ENCODE measurements at places on chromosomes 2 and 18.

DNA sequence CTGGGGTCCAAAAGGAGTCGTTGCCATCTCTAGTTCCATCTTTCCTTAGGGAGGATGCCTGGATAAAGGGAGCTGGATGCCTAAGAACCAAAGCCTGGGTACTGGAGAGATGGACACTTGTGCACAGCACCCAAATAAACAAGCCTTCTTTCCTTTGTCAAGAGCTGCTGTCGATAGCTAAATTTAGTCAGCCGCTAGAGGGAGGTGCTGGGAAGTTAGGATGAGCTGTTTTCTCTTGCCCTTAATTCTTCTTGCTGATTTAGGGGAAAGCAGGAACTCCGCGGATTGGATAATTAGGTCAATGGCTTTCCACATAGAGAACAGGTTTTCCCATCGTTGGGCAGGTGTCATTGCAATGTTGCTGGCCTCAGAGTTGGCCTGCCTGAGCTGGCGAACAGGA lies 30.9 kb upstream of the SERPINB12 start:
- DNase-seq: no peak

DNA sequence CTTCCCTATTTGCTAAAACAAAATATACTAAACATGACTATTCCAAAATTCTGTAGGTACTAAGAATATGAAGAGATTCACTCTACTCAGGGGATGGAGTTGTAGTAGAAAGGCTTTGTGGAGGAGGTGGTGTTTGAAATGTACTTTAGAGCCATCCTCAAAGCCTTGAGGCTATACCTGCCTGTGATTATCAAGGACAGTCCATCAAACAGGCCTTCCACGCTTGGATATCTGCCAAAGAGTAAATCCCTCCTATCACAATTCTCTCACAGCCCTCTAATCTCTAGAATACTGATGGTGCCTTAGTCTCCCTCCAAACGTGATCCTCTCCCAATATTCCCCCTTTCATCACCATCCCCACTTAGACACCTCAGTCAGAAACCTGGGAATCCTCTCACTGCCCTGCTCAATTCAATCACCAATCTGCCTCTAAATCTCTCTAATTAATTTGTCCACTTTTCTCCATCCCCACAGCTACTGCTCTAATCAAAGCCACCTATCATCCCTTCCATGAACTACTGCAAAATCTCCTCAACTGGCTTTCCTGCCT lies 13.1 kb downstream of the SOS1 start:
- no peak for DNase-seq

DNA sequence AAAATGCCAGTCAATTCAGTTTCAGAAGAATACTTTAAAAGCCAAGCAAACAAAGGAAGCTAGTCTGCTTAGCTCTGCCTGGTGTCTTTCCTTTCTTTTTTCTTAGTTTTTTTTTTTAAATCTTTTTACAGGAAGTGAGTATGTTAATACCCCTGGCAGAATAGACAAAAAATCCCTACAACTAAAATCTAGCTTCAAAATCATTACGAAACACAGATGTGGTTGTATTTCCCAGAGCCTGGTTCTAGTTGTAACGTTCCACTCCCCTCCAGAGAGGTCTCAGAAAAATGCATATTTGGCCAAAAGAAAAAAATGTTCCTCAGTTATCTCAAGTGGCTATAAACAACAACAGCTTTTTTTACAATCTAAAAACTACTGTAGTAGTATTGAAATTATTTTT lies 202.1 kb upstream of the RND3 start:
- no peak for DNase-seq

GRCh38 chr2:98191883-98192282 lies 104.9 kb downstream of the VWA3B start:
- DNase-seq: no peak

GRCh38 chr18:48265328-48265727 lies 143.9 kb downstream of the ZBTB7C start:
- DNase-seq: no peak
